Aorta (tissue), 5 donors: ENCODE measurements at places on chromosomes 4 and X. TPM values are rescaled to one million over a fixed set of nuclear protein-coding genes. Genes with fewer than 3 reads are reported as not detected.

The CT45A1 gene
- not detected for total RNA-seq

DNA sequence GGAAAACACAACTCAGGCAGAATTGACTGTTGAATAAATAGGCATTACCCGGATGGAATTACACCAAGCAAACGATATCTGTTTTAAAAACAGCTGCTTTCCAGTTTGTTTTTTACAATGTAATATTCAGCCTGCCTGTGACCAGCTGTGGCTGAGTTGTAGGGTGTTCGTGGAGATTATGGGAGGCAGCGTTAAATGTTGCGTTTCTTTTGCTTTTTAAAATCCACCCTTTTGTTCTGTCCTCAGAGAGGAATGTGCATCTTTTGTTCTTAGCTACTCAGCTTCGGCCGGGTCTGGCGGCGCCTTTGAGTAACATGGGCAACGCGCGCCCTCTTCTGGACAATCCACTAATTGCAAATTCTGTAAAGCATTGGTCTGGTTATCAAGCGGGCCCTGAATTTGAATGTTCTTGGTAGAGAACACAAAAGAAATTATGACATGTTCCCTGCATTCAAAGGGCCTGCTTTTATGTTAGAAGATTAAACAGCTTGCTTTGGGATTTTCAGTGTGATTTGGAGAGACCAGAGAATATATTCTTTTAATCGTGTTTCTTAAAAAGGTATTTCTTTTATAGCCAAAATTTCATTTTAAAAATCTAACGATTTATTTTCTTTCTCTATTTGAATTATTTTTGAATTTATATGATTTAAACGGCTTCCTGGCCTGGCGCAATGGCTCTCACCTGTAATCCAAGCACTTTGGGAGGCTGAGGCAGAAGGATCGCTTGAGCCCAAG is 76.3 kb upstream of the TRIM2 start:
- no peaks in the 10 kb centered on the region for H3K36me3 ChIP-seq
- H3K4me3 ChIP-seq: peak overlapping the region; percentile 35
- no peaks in the 10 kb centered on the region for H3K4me1 ChIP-seq
- DNase-seq: peak; percentile 87

DNA sequence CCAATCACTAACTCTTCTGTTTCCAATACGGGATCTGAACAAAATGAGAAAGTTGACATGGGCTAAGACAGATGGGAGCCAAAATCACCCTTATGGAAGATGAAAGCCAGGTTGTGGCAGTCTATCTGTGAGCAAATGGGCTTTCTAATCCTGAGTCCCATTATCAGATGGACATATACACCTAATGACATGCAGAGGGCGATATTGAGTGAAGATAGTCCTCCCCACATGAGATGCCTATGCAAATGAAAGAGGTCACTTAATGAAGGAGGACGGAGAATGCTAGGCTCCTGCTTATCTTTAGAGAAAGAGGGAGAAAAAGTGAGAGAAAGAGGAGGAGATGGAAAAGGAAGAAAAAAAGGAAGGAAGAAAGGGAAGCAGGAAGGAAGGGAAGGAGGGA is 547.5 kb downstream of the NLGN4X start:
- H3K36me3 ChIP-seq: no peaks in the 10 kb centered on the region
- no peak for DNase-seq

DNA sequence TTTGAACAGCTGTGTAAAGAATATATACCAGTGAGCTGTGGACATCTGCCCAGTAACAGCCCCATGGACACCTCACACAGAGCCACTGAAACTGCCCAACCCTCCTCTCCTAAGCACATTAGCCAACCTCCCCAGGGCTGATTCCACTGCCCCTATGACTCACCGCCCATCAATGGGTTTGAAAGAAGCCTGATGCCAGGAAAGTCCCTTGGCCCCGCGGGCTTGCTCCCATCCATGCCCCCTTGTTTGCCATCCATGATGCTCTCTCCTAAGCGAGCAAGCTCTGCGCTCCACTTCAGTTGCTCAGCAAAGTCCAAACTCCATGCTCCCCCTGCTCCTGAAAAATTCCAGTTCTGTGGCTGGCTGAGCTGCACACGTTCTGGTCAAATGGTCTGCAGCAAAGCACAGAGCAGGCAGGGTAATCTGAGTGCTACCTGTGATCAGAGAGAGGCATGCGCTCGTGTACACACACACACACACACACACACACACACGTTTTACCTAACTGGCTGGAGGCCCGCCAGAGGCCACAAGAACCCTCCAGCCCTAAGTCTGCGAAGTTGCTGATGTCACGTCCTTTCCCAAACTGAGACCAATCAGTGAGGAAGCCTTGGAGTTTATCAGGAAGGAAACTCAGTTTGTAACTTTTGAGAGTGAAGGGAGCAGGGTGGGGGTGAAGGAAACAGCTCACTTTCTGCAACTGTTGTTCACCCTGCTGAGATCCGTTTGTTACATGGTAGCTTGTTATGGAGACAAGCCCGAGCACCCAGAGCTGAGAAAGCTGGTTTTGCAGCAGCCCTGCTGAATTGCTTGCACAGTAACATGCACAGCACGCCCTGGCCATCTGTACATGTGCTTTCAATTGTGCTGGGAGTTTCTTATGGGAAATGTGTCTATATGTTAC is at the start of gene ASB9:
Gene ASB9, minus strand, starts transcription at position 466 of the 904 bp plus-strand sequence. Its CDS starts 209 bp downstream, at position 257.
- no peaks in the 10 kb centered on the region for H3K36me3 ChIP-seq
- DNase-seq: peak; percentile 52
- no peak within 1 kb of the TSS for H3K4me3 ChIP-seq
- H3K4me1 ChIP-seq: no peaks in the 10 kb centered on the region
- peaks cover under 1% of the 10 kb centered on the region for H3K27me3 ChIP-seq

GRCh38 chrX:11632732-11633131 is 33.0 kb downstream of the ARHGAP6 start:
- no peaks in the 10 kb centered on the region for H3K27me3 ChIP-seq
- DNase-seq: no peak
- no peak overlapping the region for H3K4me3 ChIP-seq
- H3K4me1 ChIP-seq: no peaks in the 10 kb centered on the region
- no peaks in the 10 kb centered on the region for H3K36me3 ChIP-seq
- no peak overlapping the region for H3K27ac ChIP-seq

The XK gene
- 0.93 TPM for total RNA-seq

DNA sequence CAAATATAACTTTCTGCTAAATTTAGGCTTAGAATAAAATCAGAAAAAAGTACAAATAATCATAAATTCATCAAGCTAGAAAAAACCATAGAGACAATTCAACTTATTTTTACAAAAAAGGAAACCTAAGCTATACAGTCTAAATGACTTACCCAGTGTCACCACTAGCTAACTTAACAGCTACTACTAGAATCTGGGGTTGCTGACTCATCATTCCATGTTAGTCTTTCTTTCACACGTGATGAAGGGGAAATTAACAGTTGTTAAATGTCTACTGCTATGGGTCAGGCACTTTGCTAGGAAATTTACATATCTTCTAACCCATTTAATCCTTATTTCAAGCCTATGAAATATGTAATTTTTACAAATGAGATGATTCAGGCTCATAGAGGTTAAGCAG is 349.3 kb upstream of the GALNT7 start:
- H3K36me3 ChIP-seq: no peaks in the 10 kb centered on the region
- H3K4me3 ChIP-seq: no peak overlapping the region
- no peak for DNase-seq
- no peak overlapping the region for H3K27ac ChIP-seq
- H3K27me3 ChIP-seq: no peaks in the 10 kb centered on the region

GRCh38 chrX:125093852-125094251 is 225.8 kb upstream of the TEX13C start:
- no peaks in the 10 kb centered on the region for H3K4me1 ChIP-seq
- no peak overlapping the region for H3K4me3 ChIP-seq
- no peak for DNase-seq
- H3K27ac ChIP-seq: no peak overlapping the region
- H3K27me3 ChIP-seq: no peaks in the 10 kb centered on the region

- H3K4me3 ChIP-seq: no peak overlapping the region
- no peaks in the 10 kb centered on the region for H3K36me3 ChIP-seq
- H3K4me1 ChIP-seq: peaks cover 9% of the 10 kb centered on the region
- H3K27me3 ChIP-seq: no peaks in the 10 kb centered on the region
Observed at GRCh38 chr4:101334963-101335572, 12.3 kb downstream of the PPP3CA start.

The IL21 gene
- total RNA-seq: not detected

DNA sequence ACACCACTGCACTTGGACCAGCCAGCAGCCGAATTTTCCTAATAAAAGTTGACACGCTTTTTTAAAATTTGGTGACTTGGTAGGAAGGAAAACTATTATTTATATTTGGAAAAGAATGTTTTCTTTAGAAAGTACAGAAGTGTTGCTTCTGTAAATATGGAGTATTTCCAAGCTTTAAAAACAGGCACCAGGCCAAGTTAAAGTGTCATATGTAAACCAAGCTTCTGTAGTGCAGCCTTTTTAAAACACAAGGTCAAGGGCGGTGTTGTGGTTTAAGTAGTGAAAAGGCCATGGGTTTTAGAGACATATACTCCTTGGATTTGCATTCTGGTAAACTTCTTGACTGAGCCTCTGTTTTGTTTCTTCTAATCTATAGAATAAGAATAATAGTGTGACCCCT is 62.7 kb downstream of the TRIM2 start:
- DNase-seq: no peak
- peaks cover 2% of the 10 kb centered on the region for H3K36me3 ChIP-seq
- peaks cover 2% of the 10 kb centered on the region for H3K4me1 ChIP-seq
- H3K27me3 ChIP-seq: no peaks in the 10 kb centered on the region
- H3K4me3 ChIP-seq: no peak overlapping the region
- no peak overlapping the region for H3K27ac ChIP-seq

DNA sequence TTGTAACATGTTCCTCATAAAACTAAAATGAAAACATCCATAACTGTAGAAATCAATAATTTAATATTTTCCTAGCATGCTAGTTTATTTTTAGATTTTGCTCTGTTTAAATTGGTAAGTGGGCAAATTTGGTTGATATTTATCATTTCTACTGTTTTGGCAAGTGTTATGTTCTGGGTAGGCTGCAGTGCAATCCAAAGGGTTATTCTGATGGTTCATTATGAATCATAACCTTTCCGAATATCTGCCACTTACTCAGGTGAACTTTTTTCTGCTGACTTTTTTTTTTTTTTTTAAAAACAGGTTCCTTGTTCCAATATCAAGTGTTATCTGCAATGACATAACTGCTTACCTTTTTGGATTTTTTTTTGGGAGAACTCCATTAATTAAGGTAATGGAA is 52.0 kb downstream of the CDS1 start:
- H3K27me3 ChIP-seq: no peaks in the 10 kb centered on the region
- H3K36me3 ChIP-seq: no peaks in the 10 kb centered on the region
- no peak overlapping the region for H3K4me3 ChIP-seq
- no peaks in the 10 kb centered on the region for H3K4me1 ChIP-seq
- H3K27ac ChIP-seq: no peak overlapping the region

GRCh38 chr4:163492951-163493504 is 1.5 kb upstream of the TMA16 start:
- no peak overlapping the region for H3K27ac ChIP-seq
- no peak for DNase-seq
- no peak overlapping the region for H3K4me3 ChIP-seq
- H3K27me3 ChIP-seq: no peaks in the 10 kb centered on the region
- no peaks in the 10 kb centered on the region for H3K4me1 ChIP-seq

The KLB gene
- not detected for total RNA-seq

GRCh38 chrX:346034-346813 is 27.6 kb upstream of the GTPBP6 start:
- no peaks in the 10 kb centered on the region for H3K36me3 ChIP-seq
- H3K27me3 ChIP-seq: no peaks in the 10 kb centered on the region
- DNase-seq: peak; percentile 72
- H3K27ac ChIP-seq: no peak overlapping the region
- no peaks in the 10 kb centered on the region for H3K4me1 ChIP-seq
- H3K4me3 ChIP-seq: no peak overlapping the region

The TMEM47 gene
- total RNA-seq: 287 TPM

DNA sequence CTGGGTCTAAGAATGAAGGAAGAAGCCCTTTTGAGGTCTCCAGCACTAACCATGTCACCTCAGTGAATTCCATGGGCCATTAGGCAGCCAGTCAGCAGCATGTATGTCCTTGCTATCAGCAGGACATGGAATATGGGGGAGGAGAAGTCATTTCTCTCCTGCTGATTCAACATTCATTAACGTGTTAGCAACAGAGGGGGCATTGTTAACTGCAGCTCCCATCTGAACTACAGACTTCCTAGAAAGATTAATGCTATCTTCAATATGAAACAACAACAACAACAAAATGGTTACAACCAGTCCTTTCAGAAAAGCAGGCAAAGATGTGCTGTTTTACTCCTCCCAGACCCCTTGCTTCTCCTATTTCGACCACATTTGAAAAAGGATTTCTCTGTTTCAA is 120.4 kb upstream of the SLC34A2 start:
- H3K27me3 ChIP-seq: no peaks in the 10 kb centered on the region
- no peak overlapping the region for H3K27ac ChIP-seq
- H3K36me3 ChIP-seq: no peaks in the 10 kb centered on the region
- DNase-seq: no peak

GRCh38 chrX:108130889-108131288 is 39.3 kb downstream of the ATG4A start:
- no peak overlapping the region for H3K27ac ChIP-seq
- H3K4me3 ChIP-seq: no peak overlapping the region
- no peaks in the 10 kb centered on the region for H3K4me1 ChIP-seq
- peaks cover 1% of the 10 kb centered on the region for H3K36me3 ChIP-seq
- no peaks in the 10 kb centered on the region for H3K27me3 ChIP-seq

The OTC gene
- total RNA-seq: 1.4 TPM

The SULT1E1 gene
- total RNA-seq: not detected

DNA sequence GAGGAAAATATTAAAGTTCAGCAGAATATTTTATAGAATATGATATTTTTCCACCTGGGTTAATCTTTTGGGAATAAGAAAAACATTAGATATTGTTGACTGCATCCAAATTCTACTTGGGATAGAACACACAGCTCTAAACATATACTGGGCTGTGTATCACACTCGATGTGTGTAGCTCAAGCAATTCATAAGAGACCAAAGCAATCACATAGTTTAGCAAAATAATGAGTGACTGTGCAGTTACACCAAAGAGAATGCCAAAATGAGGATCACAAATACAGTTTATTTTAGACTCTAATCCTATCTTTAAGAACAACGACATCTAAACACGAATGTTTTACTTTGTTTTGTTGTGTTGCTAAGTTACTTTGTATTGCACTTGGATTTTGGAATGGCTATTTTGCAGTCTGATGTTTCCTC is 101.2 kb downstream of the CBR4 start:
- peaks cover 4% of the 10 kb centered on the region for H3K36me3 ChIP-seq
- H3K27me3 ChIP-seq: no peaks in the 10 kb centered on the region
- DNase-seq: no peak

DNA sequence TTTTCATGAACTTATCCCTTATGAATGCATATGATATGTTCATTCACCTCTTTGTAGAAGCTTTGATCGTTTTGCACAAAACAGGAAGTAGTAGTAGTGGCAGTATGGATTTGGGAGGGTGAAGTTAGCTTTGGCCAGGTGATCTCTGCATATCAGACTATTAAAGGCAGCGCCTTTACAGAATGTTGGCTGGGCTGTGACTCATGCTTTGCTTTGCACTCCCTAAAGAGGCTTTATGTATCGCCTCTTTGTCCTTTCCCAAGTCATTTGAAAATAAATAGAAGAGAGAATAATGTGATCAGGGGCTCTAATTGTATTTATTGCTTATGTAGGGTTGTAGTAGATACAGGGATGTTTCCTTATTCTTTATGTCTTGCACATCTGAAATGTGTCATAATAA is 50.4 kb downstream of the SHROOM3 start:
- no peak overlapping the region for H3K4me3 ChIP-seq
- H3K27me3 ChIP-seq: no peaks in the 10 kb centered on the region
- no peak for DNase-seq
- no peaks in the 10 kb centered on the region for H3K36me3 ChIP-seq
- no peaks in the 10 kb centered on the region for H3K4me1 ChIP-seq
